Stimulated activated CD4-positive, alpha-beta T cell treated with anti-CD3 and anti-CD28 coated beads, Interleukin-4, amount 100 ng/mL, for 24 hours (primary cell): ENCODE measurements at places on chromosomes 16 and 17.

- no peak for DNase-seq
Observed at GRCh38 chr17:68657166-68657565, 56.0 kb upstream of the FAM20A start.

DNA sequence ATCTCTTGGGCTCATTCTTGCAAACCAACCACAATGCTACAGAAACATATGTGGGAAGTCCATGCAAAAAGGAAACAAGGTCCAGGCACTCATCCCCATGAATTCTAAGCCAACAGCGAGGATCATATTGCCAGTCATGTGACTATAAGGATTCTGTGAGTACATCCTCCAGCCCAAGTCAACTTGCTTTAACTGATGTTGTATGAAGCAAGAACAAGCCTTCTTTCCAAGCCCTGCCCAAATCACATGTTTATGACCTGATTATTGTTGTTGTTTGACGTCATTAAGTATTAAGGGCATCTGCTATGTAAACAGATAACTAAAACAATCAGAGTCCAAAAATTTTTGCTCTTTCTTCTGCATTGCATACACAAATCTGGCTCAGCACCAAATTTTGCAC lies 78.2 kb upstream of the MON1B start:
- DNase-seq, result no peak

DNA sequence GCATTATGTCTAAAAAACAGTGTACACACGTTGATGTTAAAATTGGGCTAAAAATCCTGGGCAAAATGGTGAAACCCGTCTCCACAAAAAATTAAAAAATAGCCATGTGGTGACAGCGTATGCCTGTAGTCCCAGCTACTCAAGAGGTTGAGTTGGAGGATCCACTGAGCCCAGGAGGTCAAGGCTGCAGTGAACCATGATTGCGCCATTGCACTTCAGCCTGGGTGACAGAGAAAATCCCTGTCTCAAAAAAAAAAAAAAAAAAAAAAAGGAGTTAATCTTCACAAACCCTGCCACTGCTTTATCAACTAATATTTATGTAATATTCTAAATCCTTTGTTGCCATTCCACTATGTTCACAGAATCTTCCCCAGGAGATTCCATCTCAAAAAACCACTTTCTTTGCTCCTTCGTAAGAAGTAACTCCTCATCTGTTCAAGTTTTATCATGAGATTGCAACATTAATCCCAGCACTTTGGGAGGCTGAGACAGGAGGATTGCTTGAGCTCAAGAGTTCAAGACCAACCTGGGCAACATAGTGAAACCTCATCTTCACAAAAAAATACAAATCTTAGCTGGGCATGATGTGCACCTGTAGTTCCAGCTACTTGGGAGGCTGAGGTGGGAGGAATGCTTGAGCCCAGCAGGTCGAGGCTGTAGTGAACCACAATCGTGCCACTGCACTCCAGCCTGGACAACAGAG lies 1.9 kb upstream of the C16orf87 start:
- no peak for DNase-seq

- no peak for DNase-seq
Observed at GRCh38 chr17:17937201-17937853, 34.9 kb downstream of the TOM1L2 start.

DNA sequence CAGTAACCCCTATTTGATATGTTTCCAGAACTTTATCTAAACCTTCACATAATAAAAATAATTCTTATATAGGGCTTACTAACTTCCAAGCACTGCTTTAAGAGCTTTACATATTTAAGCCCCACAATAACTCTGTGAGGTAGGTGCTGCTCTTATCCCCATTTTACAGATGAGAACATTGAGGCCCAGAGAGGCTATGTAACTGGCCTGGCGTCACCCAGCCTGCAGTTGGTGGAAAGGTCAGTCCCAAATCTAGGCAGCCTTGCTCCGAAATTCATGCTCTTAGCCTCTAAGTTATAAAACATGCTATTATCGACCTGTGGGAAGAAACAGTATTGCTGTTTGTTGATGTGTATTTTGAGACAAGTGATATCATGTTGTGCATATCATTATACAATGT lies 9.0 kb downstream of the NLRC5 start:
- DNase-seq, result no peak

- peak; percentile 89 for DNase-seq
Observed at GRCh38 chr16:23835390-23836077, at the start of gene PRKCB. Gene PRKCB, plus strand, starts transcription at chr16:23835983.

- DNase-seq, result no peak
Observed at GRCh38 chr17:17153071-17153470, 53.1 kb downstream of the PLD6 start.

GRCh38 chr17:16283705-16284104 lies 66.7 kb downstream of the PIGL start:
- no peak for DNase-seq

- no peak for DNase-seq
Observed at GRCh38 chr16:29705030-29705429, 26.1 kb downstream of the QPRT start.

GRCh38 chr16:907361-907760 lies 63.4 kb downstream of the LMF1 start:
- DNase-seq, result no peak

DNA sequence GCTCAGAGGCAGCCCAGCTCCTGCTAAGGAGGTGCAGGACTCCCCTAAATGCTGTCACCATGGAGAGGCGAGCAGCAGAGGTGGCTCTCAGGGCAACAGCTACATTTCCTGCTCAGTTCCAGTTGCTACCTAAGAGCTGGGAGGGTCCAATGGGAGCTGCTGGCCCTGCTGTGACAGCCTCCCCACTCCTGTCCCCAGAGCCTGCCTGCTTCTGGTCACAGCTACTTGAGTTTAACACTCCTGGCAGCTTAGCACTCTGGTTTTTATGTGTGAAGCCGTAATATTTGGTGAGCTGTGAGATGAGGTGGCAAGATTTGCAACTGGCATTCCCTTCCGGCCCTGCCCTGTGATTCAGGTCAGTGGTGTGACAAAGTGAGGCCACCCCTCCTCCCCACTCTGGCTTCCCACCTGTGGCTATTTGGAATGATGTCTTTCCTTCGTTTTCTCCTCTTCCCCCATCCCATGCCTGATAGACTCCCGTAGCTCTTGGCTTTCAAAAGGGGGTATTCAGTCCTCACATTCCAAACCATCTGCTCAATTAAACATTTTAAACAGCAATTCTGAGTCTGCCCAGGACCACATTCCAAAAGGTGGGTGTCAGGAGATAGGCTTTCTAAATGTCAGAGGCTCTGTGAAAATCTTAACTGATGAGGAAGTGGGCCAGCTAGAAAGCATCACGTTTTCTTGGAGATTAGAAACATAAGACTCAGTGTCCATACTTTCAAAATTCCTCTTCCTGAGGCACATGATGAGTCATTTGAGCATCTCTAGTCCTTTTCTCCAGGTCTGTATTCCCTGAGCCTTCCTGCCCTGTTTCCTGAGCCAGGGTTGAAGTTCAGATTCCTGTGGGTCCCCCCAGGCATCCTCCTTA lies 42.6 kb upstream of the SKAP1 start:
- no peak for DNase-seq

DNA sequence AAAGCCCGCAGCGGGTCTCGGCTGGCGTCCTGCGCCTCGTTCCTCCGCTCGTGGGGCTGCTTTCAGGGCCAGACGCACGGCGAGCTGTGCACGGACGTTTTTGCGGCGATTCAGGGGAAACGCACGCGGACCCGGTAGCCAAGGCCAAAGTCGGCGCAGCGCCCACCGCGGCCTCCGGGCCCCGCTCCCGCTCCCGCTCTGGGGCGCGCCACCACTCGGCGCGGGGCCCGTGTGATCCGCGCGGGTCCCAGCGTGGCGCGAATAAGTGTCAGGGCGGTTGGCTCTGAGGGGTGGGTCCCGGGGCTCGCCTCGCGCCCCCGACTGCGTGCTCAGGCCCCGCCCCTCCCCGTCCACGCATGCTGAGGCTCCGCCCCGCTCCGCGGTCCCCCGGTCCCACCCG lies 694 bp upstream of the TBCD start:
- DNase-seq, result no peak

- peak; percentile 94 for DNase-seq
Observed at GRCh38 chr17:45385331-45385997, 47.2 kb downstream of the ARHGAP27 start.

GRCh38 chr16:85220125-85220839 lies 108.0 kb upstream of the CIBAR2 start:
- no peak for DNase-seq

GRCh38 chr17:12021623-12022140 lies 1.0 kb downstream of the MAP2K4 start:
- no peak for DNase-seq

- no peak for DNase-seq
Observed at GRCh38 chr17:2450016-2450650, 49.3 kb upstream of the MNT start.

GRCh38 chr16:2194166-2194834 lies 2.1 kb downstream of the CASKIN1 start:
- DNase-seq, result no peak

- no peak for DNase-seq
Observed at GRCh38 chr17:76707985-76708807, 2.6 kb downstream of the MXRA7 start.

DNA sequence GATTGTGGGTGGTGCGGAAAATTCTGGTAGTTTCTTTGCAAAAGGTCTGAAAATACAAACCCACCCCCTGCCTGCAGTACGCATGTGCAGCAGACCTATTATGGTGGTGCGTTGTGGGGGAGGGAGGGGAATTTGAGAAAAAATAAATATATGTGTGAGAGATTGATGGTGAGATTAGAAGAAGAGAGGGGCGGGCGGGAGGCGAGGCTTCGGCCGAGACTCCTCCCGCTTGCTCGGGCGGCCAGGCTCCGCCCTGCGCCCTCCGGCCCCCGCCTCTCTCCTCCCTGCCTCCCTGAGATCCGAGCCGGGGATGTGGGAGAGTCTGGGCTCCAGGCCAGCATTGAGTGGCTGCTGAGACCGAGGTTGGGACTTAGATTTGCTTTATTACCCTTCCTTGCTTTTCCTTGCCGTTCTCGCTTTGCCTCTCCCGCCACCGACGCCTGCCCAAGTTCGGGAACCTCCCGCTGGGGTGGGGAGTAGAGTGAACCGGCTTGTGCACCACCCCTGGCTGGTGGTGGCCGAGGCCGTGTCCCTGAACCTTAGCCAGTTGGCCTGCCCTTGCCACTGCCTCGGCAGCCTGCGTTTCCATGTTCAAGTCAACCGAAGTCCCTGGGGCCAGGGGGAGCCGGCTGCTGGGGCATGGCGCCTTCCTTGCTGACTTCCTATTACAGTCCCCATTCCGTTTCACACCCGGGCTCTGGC lies 956 bp upstream of the CHD3 start:
- peak; percentile 92 for DNase-seq

DNA sequence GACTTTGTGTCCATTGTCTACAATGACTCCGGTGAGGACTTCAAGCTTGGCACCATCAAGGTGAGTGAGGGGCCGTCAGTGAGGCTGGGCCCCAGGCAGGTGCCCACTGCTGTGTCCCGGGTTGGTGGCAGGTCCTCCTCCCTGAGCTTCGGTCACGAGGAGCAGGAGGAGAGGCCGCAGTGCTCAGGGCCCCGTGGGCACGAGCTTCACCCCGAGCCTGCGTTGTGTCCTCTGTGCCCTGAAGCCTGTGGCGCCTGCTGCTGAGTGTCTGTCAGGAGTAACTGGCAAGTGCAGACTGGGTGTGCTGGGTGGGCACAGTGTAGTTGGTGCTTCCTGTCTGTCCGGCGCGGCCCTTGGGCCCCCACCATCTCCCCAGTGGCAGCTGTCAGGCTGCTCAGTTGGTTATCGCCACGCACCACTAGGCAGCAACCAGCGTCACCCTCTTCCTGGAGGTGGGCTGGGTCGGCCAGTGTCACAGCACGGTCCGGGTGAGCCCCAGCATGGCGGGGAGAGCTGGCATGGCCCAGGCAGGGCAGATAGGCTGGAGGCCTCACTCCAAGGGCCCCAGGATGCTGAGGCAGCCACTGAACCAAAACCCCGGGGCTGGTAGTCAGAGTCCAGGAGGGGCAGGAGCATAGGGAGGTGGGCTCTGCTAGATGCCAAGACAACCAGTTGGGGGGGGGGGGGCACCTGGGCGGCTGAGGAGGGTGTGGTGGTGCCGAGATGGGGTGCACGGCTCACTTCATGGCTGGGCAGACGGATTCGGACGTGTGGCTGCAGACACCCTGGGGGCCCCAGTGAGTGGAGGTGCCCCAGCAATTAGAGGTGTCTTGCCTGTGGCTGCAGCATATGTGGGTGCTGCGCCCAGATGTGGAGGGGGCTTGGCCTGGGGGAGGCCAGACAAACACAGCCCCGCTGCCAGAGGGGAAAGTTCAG lies 39.3 kb downstream of the TSC2 start:
- DNase-seq, result no peak

GRCh38 chr17:34665819-34666763 lies 86.7 kb downstream of the TMEM132E start:
- DNase-seq, result no peak

GRCh38 chr17:55524440-55525220 lies 13.4 kb upstream of the SMIM36 start:
- DNase-seq, result no peak
